HAP-1 (cell line): ENCODE measurements at places on chromosomes 2 and 18.

DNA sequence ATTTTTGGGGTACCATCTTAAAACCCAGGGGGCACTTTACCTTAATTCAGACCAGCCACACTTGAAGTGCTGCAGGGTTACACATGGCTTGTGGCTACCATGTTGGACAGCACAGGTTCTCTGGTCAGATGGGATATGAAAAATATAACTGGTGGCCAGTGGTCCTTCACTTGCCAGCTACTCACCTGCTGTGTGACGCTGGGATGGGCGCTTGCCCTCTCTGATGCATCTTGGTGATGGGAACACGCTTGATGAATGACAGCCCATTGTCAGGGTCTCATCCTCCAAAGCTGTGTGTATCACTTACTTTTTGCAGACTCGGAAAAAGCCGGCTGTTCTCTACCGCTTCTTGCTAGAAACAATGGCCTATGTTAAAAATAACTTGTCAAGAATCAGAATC lies 22.5 kb downstream of the HJURP start:
- DNase-seq = no peak

- DNase-seq = peak; percentile 52
These were observed 148.8 kb upstream of the SRD5A2 start for GRCh38 chr2:31729442-31730092.

- DNase-seq = no peak
These were observed 158.1 kb downstream of the DOCK10 start for GRCh38 chr2:224884188-224884587.

GRCh38 chr2:181334158-181334826 lies 122.9 kb upstream of the ITGA4 start:
- DNase-seq = no peak

GRCh38 chr2:152686321-152686720 lies 30.9 kb downstream of the PRPF40A start:
- no peak for DNase-seq

DNA sequence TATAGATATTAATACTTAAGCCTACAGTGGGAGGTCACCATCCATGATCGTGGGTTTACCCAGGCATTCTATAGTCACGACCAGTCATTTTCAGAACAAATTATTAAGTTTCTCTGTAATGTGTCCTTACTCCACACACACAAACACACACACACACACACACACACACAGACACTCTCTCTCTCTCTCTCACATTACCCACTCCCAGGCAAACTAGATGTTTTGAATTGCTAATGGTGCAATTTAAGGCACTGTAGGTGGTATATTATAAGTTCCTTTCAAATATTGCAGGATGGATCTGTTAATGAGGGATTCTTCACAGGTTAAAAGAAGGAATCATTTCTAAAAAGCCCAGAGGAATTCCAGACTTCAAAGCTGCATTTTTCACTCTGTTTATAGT lies 657.8 kb downstream of the MBD2 start:
- DNase-seq = no peak

GRCh38 chr2:232419245-232420072 lies 12.8 kb downstream of the ALPG start:
- no peak for DNase-seq

GRCh38 chr2:186460465-186460864 lies 25.6 kb upstream of the ZC3H15 start:
- DNase-seq = no peak

DNA sequence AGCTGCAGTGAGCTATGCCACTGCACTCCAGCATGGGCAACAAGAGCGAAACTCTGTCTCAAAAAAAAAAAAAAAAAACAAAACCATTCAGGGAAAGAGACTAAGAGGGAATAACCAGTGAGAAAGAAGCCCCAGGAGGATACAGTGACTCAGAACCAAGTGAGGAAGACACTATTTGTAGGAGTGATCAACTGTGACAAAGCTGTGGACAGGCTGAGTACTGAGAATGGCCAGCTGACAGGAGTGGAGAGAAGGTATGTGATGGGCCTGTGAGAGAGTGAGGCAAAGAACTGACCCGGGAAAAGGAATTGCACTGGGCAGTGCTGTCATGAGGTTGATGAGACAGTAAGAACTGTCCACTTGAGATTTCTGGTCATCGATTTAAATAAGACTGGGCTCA lies 6.7 kb upstream of the LCT start:
- DNase-seq = no peak

DNA sequence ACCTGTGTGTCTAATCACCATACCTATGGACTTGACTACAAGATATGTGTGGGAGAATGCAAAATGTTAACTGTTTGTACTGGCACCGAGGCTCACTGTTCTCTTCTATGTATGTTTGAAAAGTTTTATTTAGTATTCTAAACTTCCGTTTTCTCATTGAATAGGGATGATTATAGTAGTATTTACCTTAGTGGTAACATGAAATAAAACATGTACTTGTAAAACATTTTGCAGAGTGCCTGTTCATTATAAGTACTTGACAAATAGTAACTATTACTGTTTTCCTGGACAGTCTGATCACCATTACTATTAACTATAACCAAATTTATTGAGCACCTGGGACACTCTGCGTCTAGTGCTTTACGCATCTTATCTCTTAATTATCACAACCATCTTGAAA lies 24.8 kb downstream of the DDX1 start:
- no peak for DNase-seq

GRCh38 chr2:160310118-160310828 lies 110.2 kb upstream of the ITGB6 start:
- DNase-seq = no peak

DNA sequence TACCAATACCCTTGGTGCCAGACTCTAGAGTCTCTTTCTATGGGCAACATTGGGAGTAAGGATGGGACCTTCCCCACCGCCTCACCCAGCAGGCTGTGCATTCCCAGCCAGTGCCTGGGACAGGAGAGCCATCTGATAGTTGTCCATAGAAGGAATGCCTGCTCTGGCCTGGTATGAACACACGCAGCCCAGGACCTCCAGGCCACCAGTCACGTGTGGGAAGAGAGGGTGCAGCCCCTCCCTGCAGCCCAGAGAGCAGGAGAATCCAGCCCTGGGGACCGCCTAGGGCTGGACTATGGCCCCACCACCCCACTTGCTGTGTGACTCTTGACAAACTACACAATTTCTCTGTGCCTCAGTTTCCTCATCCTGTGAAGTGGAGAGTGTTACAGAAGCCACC lies 52.5 kb upstream of the ID2 start:
- no peak for DNase-seq

DNA sequence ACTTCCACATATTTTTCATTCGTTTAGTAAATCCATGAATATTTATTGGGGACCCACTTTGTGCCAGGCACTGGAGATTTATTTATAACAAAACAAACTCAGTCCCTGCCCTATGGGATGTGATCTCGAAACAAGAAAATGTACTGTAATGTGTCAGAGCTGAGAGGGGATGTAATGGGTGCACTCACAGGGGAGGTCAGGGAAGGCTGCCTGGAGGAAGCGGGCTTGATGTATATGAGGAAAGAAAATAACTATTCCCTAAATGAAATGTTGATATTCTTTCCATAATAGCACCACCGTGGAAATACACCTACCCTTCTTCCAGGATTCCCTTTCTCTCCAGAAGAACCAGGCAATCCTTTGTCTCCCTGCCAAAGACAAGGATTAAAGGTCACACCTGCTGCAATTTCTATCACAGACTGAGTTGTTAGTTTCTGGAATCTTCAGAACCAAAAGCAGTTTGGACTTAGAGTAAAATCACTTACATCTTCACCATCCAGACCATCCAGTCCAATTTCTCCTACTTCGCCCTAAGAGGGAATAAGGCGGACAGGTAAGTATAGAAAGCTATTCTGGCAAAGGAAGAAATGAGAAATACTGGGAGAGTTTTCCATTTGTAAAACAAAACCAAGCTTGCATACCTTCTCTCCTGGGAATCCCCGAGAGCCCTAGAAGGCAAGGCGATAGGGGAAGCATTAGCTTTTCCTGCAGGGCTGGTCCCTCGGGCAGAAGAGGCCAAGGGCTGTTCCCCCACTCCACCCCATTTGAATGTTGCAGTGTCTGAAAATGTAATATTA lies 55.0 kb downstream of the COL6A3 start:
- DNase-seq = no peak

GRCh38 chr2:36271266-36271665 lies 84.3 kb upstream of the CRIM1 start:
- DNase-seq = no peak
